ENCODE measurements at places on chromosomes 6 and 20.

- DNase-seq = no peak
Measured at GRCh38 chr6:154080461-154081189, 41.6 kb downstream of the OPRM1 start.

DNA sequence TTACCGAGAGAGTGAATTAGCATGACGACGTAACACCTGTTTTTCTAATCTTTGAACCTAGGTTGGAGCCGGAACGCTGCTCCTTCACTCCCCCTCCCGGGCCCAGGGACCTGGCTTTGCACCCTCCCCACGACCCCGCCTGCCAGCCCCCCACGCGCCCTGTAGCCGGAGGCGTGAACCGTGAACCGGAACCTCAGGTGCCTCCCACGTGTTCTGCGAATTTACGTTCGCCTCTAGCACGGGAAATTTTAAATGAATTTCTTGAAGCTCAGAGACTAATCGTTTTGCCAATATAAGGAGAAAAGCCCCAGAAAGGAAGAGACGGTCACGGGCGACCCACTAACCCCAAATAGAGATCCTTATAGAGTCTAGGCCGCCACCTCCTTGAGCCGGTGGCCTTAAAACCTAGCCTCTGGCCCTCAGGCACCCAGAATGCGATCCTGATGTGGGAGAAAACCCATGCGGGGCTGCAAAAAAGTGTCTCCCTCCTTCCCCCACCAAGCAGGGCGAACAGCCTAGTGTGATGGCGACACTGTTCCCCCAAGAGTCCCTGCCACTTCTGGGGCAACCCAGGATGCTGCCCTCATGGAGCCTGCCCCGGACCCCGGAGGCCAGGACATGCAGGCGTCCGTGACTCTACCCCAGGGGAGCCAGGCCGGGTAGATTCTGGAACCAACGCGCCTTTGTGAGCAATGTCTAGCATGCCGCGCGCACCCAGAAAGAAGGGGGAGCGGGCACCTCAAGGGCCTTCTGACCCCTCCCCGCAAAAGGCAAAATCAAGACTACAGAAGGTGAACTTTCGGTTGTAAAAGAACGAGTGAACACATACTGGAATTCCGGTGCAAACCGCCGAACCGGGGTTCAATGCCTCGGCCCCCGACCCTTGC lies 2.7 kb upstream of the SIM1 start:
- no peak for DNase-seq

DNA sequence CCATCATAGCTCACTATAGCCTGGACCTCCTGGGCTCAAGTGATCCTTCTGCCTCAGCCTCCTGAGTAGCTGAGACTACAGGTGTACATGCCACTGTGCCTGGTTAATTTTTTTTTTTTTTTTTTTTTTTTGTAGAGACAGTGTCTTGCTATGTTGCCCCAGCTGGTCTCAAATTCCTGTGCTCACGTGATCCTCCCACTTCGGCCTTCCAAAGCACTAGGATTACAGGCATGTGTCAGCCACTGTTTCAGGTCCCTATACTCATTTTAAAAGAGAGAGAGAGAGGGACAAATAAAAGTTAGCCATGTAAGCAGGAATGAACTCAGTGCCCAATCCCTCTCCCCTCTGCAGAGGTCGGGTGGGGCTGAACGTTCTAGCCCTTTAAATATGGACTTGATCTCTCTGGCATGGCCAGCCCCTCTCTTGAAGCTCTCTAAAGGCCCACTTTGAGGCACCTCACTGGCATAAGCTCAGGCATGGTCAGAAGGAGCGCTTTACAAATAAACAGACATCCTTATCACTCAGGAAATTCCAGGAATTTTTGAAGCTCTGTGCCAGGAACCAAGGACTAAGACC lies 9.0 kb upstream of the SERPINB1 start:
- no peak for DNase-seq

DNA sequence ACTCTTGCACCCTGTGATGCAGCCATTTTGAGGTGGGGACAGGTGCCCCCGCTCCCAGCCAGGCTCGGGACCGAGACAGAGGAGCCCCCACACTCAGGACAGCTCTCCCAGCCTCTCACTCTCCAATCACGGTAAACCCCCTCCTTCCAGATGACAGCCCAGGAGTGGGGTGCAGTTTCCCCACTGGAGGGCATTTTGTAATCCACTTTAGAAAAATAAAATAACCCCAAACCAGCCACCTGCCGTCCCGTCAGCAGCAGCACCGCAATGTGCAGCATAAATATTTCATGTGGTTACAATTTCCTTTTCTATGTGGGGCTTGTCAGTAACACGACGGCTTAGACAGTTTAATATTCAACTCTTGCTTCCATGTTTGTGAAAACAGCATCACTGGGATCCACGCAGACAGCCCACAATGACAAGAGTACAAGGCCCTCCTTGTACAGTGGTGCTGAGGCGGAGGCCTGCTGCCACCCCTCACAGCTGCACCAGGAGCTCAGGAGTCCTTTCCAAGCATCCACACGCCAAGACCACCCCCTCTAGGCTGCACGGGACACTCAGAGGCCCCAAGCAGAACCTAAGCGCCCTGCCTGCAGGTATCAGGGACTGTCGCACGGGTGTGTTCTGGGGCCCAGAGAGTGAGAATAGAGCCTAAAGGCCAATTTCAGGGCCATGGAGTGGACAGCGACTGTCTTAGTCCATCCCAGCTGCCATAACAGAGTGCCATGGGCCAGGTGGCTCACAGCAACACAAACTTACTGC lies 116.7 kb downstream of the JPH2 start:
- peak; percentile 50 for DNase-seq

DNA sequence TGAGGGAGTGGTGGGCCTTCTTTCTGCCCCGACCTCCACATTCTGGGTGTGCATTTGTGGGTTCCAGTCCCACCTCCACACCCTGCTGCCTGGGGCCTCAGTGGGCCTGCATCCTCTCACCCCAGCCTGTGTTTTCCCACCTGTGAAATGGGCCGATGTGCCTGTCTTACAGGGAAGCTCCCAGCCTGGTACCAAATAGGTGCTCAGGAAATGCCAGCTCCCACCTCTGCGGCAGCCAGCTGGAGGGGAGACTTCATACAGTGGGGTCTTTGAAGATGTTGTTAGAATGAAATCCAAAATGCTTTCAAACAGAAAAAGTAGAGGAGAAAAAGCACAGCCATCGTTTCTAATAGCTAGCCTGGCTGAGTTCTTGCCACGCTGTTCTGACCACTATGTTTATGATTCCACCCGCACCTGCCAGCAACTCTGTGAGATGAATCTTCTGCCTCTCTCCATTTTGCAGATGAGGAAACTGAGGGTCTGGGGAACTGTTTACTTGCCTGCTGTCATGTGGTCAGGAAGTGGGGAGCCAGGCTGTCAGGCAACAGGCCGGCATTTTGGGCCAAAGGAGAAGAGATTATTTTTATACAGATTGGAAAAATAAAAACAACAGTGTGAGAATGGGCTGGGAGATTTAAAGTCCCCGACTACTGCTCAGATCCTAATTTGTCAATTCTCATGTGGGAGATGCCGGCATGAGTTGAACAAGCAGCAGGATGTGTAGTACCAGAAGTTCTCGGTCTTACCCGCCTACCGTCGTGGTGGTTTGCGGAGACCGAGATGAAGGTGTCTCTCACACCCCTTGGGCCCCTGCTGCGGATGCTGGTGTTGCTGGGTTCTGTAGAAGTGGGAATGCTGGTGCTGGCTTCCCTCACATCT lies 4.6 kb downstream of the TMEM181 start:
- no peak for DNase-seq

DNA sequence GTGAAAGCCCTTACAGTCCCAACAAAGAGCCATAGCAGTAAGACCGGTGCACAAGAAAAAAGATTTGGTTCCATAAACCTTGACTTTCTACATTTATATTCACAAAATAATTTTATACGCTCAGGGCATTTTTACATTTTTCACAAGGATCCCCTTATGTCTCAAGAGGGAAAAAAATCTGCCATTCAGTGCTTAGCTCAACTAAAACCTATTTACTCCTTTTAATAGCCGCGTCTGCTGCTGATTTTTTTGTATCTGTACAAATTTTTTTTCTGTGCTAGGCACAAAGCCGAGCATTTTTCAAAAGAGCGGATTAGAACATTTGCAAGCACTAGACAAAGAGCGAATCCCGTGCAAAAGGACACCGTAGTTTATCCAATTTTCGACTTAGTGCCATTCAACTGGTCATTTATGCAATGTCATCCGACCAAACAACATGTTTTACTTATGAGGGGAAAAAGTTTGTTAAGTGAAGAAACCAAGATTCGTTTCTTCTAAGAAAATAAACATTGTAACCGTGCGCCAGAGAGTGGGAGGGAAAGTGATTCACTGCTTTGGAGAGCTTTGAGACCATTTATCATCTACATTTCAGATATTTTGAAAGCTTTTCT lies 3.7 kb downstream of the TFAP2D start:
- DNase-seq = no peak

- no peak for DNase-seq
Measured at GRCh38 chr6:34565722-34566137, 9.6 kb upstream of the SPDEF start.

DNA sequence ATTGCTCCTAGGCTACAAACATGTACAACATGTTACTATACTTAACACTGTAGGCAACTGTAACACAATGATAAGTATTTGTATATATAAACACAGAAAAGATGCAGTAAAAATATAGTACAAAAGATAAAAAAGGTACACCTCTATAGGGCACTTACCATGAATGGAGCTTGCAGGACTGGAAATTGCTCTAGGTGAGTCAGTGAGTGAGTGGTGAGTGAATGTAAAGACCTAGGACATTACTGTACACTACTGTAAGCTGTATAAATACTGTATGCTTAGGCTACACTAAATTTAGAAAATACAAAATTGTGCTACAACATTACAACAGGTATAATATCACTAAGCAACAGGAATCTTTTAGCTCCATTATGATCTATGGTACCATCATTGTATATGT lies 312.0 kb upstream of the PREP start:
- DNase-seq = no peak

DNA sequence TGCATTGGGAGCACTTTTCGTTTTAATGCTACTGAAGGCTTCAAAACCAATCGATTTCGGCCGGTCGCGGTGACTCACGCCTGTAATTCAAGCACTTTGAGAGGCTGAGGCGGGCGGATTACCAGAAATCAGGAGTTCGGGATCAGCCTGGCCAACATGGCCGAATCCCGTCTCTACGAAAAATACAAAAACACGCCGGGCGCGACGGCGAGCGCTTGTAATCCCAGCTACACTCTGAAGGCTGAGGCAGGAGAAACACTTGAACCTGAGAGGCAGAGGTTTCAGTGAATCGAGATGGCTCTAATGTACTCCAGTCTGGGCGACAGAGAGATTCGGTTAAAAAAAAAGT lies 58.4 kb downstream of the TRIM38 start:
- DNase-seq = peak; percentile 83

GRCh38 chr20:5925551-5925950 lies 24.8 kb downstream of the TRMT6 start:
- no peak for DNase-seq

DNA sequence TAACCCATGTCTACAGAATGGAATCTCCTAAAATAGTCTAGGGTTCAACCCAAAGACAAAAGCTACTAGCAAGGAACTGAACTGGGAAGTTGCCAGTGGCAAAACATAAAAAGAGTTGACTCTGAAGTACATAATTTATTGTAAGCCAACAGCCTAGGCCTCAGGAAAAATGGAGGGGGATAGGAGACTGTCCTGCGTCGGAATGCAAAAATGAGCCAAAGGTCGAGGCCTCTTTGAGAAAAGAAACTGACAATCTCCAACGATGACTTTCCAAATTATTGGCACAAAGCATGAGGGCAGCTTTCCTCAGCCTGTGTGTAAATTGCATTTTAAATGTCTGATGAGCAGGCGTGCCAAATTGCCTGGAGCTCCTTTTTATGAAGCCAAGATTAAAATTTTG lies 2.1 kb downstream of the COL12A1 start:
- DNase-seq = no peak

DNA sequence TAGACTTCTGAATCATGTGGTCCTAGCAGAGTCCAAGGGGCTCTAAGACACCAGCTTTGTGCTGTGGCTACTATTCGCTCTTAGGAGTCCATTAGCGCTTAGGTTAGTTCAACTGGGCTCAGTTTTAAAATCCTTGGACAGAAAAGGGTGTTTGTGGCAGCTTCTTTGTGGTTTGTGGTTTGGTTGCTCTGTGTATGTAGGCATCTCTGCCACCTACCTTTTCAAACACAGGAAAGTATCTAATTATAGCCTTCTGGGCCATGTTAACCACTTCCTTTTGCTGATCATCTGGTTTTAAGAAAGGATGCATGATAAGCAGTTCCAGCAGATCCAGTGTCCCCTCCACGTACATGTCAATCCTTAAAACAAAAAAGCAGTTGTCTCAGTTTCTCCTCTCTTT lies 10.8 kb downstream of the GSTA4 start:
- peak; percentile 74 for DNase-seq

- no peak for DNase-seq
Measured at GRCh38 chr6:143692696-143693095, 14.9 kb downstream of the PHACTR2 start.

DNA sequence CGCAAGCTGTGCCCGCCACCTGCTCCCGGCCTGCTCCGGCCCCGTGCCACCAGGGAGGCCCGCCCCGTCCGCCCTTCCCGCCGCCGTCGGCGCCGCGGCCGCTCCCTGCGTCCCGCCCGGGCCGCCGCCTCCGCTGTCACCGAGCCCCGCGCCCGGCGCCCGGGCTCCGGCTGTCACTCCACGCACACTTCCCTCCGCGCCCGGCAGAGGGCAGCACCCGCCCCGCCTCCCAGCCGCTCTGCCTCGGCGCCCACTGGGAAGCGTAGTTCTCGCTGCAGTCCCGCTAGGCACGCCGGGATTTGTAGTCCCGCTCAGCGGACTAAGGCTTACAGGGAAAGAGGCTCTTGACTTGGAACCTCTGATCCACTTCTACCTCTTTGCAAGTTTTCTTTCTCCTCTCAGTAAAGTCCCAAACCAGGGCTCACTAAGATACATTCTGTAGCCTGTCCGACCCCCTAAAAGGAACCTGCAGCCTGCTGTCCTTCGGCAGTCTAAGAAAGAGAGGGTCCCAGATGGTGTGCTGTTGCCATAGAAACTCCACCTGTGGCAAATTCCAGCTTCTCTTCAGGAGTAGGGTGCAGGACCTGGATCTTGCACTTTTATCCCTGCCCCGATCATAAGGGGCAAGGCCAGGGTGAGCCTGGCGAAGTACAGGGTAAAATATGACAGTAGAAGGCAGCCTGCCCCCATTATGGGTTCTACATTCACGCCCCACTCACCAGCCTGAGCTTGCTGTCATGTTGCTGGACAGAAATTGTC lies at the start of gene TFEB:
Gene TFEB, minus strand, starts transcription at position 182 of the 759 bp plus-strand sequence. CDS start 44,395 bp downstream, outside the sequence.
- peak; percentile 84 for DNase-seq

GRCh38 chr6:43898358-43899131 lies 128.5 kb downstream of the VEGFA start:
- no peak for DNase-seq

- DNase-seq = no peak
Measured at GRCh38 chr20:34300809-34301586, 2.2 kb downstream of the AHCY start.

- no peak for DNase-seq
Measured at GRCh38 chr20:63188641-63189321, 27.1 kb downstream of the YTHDF1 start.

DNA sequence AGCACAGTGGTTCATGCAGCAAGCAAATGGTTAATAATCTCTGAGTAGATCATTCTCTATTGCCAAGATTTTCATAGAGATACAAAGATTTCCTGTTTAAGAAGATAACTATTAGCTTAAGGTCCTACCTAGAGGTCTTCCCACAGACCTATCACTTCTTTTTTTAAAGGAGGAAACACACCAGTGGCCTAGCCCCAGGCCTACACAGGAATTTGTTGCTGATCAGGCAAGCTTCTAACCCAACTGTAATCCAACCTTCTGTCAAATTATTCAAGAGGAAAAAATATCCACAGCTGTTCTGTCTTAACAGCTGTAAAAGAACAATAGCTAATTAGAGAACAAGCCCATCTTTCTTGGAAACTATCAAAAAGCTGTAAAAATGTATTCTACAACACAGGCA lies 332.8 kb downstream of the BTBD9 start:
- DNase-seq = no peak

- no peak for DNase-seq
Measured at GRCh38 chr20:24402188-24402587, 67.2 kb upstream of the SYNDIG1 start.
